Stimulated activated CD8-positive, alpha-beta memory T cell treated with anti-CD3 and anti-CD28 coated beads, Interleukin-4, amount 100 ng/mL, for 4 hours (primary cell): ENCODE measurements at places on chromosomes 1 and 21.

DNA sequence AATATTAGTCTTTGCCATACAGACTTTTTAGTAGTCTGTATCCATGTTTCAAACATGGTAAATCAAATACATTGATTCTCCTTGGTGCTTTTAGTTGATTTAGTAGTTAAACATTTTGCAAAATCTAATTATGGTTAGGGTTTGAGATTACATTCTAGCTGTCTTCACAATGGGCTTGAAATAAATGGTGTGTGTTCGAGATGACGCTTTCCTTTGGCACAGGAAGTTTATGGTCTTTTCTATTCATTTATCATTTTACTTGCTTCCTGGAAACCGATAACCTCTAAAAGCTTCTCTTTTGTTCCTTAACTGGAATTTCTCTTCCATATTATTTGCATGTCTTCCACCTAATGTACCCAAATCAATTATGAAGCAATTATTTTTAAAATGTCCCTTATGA lies 38.4 kb downstream of the ZP4 start:
- DNase-seq = no peak

- DNase-seq = no peak
Observed at GRCh38 chr1:202656057-202656456, 54.2 kb downstream of the SYT2 start.

GRCh38 chr1:9490605-9491339 lies 48.5 kb upstream of the SLC25A33 start:
- DNase-seq = peak; percentile 81

GRCh38 chr1:24442764-24443163 lies 27.2 kb downstream of the NIPAL3 start:
- DNase-seq = no peak

DNA sequence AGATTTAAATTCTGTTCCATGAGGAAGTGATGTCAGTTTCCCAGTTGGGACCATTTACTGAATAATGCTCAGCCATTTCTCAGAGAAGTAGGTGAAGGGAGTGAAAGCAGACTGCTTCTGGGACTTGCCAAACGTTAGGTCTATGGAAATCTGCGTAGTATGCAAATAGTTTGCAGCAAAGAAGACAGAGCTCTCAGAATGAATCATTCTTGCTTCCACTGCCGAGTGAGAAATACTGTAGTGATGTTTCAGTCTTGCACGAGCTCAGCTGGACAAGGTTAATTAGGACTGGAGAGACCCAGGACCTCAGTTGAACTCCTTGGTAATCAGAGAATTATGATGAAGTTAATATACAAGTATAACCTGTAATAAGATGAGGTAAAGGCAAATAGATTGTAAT lies 317.7 kb upstream of the DAB1 start:
- no peak for DNase-seq

GRCh38 chr21:34617753-34618339 lies 2.9 kb upstream of the RCAN1 start:
- DNase-seq = no peak

- no peak for DNase-seq
Observed at GRCh38 chr1:50416553-50417453, 6.4 kb downstream of the DMRTA2 start.

GRCh38 chr1:181768930-181769280 lies 285.6 kb downstream of the CACNA1E start:
- no peak for DNase-seq

GRCh38 chr21:19914028-19914427 lies 1084.2 kb upstream of the NCAM2 start:
- no peak for DNase-seq

DNA sequence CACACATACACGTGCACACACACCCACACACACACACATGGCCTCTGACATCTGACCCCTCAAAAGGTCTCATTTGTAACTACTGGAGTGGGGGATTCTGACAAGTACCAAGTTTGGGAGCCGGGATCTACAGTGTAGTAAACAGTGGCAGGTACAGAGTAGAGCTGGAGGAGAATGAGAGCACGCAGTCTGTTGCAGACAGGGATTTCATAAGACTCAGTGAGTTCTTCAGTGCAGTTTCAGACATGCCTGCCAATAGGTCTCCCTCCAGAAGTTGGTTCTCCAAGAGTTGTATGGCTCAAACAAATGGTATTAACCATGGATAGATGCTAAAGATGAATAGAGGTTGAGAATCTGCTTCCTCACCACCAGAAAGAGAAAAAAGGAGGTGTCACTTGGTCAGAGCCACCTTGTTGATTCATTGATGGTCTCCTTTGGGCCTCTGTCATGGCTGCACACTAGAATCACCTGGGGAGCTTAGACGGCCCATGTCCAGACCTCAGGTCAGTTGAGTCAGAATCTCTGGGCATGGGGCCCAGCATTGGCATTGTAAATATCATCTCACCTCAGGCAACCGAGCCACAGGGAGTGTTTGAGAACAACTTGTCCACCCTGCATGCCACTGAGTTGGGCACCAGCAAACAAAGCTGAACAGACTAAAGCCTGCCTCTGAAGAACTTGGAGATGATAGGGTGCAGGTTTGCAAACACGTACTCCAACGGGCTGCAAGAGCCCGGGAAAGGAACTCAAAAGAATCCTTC lies 122.1 kb downstream of the EDEM3 start:
- no peak for DNase-seq

DNA sequence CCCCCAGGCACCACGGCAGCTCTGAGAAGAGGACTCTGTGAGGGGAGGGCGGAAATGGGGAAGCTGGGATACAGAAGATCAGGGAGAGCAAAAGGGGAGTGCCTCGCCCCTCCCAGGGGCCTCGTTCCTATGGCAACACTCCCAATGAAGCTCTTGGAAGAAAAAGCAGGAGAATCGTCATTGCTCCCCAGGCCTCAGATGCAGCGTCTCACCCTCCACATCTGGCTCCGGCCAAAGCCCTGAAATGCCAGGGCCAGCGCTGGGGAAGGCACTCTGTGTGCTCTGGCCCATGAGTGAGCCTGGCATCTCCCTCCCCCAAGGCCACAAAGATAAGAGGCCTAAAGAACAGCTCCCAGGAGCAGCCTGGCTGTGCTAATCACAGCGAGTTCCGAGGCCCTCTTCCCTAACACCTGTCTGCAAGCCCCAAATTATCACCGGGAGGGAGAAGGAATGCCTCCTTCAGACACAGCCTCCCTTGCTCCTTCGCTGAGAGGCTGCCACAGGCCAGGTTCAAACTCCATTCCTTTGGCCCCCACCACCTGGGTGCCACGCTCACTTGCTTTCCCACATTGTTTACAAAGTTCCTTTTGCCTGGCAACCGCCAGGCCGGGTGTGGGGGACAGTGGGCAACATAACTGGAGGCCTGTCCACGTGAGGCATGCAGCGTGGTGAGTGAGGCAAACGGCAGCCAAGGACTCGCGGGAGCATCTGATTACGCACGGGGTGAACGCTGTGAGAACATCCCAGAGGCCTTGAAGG lies 27.8 kb downstream of the ECE1 start:
- DNase-seq = no peak

GRCh38 chr1:203669739-203670138 lies 43.1 kb downstream of the ATP2B4 start:
- DNase-seq = no peak

- DNase-seq = no peak
Observed at GRCh38 chr21:35792569-35793305, 267.6 kb downstream of the SETD4 start.

DNA sequence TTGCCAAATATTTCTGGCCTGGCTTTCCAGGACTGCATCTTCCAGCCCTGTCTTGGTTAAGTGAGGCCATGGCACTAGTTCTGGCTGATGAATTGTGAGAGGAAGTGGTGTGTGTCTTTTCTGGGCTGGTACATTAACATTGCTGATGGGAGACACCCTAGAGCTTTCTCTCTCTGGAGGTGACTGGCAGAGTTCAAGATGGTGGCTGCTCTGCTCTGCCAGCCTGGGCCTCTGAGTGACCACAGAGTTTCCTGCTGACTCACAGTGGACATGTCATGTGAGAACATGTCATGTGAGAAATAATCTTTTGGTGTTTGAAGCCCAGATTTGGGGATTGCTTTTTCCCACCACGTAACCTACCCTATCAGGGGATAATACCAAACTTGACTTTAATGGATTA lies 218.0 kb upstream of the KIAA0040 start:
- DNase-seq = no peak

DNA sequence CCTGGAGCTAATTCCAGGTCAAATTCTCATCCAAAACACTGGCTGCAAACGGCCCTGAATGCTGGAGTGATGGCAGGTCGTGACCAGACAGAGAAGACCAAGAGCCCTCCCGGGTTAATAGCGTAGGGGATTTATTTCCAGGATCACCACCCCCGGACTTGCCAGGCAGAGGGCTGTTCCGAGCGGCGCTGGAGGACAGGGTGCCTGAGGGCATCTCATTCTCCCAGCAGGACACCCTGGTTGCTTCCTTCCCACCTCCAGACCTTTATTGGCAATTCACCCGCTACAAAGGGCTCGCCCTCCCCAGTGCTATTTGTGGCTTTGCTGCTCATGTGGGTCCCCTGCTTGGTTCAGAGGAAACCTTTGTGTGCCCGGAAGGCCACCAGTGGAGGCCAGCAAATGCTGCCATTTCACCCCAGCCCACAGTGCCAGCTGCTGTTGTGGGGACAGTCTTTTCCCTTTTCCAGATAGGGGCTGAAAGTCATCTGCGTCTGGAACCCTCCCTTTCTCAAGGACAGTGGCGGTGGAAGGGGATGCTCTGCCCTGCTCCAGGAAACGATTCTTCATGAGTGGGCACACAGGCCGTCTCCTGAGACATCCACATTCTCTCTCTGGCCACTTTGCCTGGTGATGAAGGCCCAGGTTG lies 19.0 kb upstream of the C1orf174 start:
- no peak for DNase-seq

GRCh38 chr1:49199564-49199963 lies 422.9 kb upstream of the BEND5 start:
- no peak for DNase-seq

- no peak for DNase-seq
Observed at GRCh38 chr21:21730512-21730911, 732.3 kb downstream of the NCAM2 start.

DNA sequence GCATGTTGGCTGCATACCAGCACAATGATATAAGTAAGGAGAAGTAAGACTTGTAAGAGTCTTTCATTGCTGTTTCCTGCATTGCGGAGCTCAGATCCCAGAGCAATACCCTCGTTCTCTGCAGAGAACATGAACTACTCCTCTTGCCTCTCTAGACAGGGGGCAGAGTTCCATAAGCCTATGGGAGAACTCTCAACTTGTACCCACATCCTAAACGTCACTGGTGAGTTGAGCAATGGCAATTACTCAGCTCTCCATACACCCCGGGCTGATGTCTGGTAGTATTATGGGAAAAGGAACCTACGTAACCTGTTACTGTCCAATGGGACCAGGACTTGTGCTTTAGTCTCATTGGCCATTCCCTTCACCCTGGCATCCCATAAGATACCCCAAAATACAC lies 27.3 kb upstream of the ZNF496 start:
- no peak for DNase-seq

GRCh38 chr1:40808444-40808843 lies 24.9 kb downstream of the KCNQ4 start:
- no peak for DNase-seq

GRCh38 chr1:89087241-89087640 lies 22.2 kb upstream of the GBP1 start:
- no peak for DNase-seq

- DNase-seq = no peak
Observed at GRCh38 chr1:155209312-155209721, 822 bp downstream of the MTX1 start.

DNA sequence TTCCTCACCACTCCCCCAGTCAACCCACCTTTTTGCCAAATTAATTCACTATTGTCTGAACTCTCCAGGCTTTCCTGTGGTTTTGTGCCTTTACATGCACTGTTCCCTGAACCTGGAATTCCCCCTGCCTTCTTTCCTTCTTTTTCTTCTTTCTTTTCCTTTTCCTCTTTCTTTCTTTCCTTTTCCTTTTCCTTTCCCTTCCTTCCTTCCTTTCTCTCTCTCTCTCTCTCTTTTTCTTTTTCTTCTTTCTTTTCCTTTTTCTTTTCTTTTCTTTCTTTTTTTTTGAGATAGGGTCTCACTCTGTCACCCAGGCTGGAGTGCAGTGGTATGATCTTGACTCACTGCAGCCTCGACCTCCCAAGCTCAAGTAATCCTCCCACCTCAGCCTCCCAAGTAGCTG lies 56.6 kb upstream of the CDC42BPA start:
- no peak for DNase-seq

DNA sequence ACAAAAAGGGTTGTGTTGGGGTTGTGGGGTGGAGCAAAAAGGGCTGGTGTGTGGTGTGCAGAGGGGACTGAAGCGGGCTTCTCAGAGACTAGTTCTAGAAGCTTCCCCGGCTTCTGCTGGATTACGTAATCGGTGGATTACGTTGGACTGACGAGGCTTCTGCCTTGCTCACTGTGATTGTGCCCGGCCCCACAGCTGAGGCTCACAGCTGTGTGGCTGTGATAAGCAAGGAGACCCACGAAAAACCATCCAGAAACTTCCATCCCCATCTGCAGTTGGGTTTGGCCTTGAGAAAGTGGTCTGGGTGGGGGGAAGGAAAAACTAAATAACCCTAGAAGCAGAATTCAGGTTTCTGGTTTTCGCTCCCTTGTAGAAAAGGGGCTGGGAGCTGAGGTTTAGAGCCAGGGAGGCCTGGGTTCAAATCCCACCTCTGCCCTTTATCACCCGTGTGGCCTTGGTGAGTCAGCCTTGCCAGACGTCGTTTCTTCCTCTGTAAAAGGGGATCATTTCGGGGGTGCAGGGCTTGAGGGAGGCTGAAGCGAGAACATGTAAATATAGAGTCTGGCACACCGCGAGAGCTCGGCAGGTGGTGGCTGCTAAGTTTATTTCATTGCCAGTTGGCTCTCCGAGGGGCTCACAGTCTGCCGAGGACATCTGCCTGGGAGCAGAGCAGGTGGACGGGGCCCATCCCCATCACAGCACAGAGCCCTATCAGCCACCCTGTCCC lies 30.4 kb upstream of the DISP3 start:
- no peak for DNase-seq
